ENCODE measurements at places on chromosomes 13 and 19.

DNA sequence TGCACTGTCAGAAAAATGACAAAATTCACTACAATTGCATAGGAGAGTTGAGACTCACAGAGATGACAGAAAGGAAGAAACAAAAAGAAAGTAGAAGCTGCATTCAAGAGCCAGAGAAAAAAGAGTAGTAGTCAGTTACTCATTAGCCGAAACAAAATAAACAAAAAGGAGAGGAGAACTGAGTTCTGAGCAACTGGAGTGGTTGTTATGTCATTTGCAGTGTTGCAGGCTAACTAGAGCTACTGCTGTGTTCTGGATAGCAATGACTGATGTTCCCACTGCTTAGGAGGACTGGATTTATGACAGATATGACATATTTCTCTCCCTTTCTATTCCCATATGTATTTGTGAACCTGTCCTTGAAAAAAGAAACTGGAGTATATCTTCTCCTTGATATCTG lies 482.6 kb downstream of the RFC3 start:
- DNase-seq: no peak

DNA sequence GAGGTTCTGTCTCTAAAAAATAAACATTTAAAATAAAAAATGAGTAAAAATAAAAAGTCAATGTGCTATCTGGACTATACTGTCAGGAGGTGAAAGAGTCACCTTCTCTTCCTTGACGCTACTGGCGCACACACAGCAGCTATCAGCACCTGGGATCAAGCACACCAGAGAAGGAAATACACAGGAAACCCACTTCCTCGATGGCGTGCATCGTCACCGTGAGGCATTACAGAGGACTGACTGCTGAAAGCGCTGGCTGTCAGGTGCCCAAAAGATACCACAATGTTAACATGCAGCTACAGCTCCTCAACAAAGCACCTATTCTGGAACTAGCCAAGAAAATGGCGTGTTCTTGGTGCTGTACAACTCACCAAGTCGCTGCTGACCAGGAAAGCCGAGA lies 6.1 kb downstream of the SLC35E1 start:
- peak; percentile 62 for DNase-seq

DNA sequence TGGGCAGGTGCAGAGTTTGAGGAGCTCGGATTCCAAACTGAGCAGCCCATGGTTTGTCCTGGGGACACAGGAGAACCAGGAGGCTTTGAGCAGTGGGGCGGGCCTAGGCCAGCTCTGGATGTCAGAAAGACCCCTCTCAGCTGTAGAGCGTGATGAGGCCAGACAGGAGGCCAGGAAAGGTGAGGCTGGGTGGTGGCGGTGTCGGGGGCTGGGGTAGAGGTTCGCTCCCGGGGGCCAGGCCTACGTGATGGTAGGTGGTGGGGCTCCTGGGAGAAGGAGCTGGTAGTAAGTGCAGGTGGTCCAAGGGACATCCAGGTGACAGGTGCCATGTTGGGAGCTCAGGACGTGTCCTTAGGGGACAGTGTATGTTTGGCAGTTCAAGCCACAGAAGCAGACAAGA lies 13.5 kb upstream of the PTOV1 start:
- DNase-seq: no peak

DNA sequence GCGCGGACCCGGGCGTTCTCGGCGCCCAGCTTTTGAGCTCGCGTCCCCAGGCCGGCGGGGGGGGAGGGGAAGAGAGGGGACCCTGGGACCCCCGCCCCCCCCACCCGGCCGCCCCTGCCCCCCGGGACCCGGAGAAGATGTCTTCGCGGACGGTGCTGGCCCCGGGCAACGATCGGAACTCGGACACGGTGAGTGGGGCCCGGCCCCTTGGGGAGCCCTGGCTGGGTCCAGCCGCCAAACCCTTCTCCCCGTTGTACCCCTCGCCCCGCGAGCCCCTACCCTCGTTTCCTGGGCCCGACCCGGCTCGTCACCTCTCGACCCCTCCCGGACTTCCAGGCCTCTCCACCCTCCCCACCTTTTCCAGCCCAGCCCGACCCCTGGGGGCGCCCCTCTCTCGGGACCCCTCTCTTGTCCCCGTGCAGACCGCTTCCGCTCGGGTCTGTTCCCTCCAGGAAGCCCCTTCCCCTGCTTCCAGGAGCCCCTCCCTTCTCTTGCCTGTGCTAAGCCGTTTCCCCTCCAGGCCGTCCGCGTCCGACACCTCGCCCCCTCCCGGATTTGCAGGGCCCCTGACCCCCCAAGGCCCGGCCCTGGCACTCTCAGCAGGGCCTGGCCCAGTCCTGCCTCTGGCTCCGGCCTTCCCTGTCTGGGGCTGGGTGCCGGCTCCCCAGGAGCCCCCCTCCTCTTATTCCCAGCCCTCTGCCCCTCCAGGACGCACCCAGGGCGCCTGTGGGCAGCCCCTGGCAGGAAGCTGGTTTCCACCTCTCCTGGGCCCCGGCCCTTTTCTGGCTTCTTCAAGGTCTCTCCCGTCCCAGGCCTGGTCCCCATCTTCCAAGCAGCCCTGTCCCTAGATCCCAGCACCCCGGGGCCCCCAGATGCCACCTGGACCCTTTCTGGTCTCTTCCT lies 632 bp downstream of the MARK4 start:
- no peak for DNase-seq

- no peak for DNase-seq
Measured at GRCh38 chr13:87274209-87274819, 396.9 kb upstream of the SLITRK5 start.

DNA sequence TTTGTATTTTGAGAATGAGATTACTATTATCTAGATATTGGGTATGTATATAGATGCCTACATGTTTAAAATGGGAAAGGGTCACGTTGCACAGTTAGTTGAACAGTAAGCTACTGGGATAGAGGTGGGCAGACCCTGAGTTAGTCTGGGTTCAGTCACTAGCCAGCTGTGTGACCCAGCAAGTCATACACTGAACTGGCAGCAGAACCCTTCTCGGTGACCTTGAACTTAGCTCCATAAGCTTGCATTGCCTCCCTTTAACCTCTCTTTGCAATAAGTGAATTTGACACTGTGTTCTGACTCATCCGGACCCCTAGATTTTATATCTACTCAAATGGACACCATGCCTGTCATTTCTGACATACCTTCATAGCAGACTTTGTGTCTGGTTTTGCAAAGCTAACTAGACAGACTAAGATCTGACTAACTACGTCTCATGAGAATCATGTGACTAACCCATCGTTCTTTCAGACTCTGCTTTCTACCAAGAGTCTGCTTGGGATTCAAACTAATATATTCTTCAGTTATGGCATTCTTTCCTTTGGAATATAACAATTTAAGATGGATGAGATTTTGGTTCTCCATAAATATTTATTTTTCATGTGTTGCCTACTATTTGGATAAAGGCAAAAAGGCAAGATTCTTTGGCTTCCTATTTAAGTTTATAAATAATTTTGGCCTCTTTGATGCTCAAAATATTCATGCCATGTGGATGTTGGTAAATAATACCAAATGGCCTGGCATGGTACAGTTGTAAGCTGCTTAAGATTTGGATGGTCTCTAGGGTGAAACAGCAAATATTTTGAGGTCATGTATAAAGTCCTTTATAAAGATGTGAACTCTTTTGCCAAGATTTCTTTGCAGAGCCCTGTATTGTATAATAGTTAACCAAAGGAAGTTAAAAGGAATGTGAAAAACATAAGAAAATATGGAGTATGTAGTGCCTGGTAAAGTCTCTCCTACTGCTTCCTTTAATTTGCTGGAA lies 159.3 kb downstream of the ITGBL1 start:
- DNase-seq: no peak

DNA sequence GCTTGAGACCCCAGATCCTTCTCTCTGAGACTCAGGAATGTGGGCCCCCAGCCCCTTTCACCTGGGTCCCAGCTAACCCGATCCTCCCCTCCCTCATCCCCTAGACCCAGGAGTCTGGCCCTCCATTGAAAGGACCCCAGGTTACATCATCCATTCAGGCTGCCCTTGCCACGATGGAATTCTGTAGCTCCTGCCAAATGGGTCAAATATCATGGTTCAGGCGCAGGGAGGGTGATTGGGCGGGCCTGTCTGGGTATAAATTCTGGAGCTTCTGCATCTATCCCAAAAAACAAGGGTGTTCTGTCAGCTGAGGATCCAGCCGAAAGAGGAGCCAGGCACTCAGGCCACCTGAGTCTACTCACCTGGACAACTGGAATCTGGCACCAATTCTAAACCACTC lies 463 bp downstream of the FGF21 start:
- DNase-seq: no peak

DNA sequence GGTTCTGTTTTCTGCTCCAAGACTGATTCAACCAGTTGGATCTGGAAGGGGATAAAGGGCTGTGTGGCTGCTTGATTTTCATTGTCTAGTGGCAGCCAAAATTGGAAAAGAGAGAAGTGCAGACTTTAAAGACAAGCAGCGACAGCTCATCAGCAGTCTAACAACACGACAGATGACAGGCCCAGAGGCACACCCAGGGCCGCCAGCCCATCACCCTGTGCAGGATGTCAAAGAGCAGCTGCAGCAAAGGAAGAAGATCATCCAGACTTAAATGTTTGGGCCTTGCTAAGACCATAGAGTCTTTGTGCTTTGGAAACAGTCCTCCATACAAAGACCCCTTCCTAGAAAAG lies 421.0 kb upstream of the KLF12 start:
- DNase-seq: no peak

DNA sequence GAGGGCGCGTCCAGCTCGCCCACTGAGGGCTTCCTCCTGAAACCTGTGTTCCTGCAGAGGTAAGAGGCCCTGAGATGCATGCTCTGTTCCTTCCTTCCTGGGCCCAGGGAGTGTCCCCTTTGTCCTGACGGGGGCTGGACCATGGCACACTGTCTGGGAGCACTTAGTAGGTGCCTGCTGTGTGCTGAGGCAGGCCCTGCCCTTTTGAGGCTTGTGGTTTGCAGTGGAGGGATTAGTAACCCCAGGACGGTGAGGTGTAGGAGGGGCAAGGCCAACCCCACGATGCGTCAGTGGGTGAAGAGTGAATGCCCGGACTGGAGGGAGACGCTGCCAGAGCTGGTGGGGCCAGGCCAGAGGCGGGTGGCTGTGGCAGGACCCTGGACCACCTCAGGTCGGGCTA lies 11.2 kb upstream of the F2RL3 start:
- DNase-seq: no peak

- DNase-seq: no peak
Measured at GRCh38 chr19:53538378-53539109, 599 bp downstream of the ZNF331 start.

DNA sequence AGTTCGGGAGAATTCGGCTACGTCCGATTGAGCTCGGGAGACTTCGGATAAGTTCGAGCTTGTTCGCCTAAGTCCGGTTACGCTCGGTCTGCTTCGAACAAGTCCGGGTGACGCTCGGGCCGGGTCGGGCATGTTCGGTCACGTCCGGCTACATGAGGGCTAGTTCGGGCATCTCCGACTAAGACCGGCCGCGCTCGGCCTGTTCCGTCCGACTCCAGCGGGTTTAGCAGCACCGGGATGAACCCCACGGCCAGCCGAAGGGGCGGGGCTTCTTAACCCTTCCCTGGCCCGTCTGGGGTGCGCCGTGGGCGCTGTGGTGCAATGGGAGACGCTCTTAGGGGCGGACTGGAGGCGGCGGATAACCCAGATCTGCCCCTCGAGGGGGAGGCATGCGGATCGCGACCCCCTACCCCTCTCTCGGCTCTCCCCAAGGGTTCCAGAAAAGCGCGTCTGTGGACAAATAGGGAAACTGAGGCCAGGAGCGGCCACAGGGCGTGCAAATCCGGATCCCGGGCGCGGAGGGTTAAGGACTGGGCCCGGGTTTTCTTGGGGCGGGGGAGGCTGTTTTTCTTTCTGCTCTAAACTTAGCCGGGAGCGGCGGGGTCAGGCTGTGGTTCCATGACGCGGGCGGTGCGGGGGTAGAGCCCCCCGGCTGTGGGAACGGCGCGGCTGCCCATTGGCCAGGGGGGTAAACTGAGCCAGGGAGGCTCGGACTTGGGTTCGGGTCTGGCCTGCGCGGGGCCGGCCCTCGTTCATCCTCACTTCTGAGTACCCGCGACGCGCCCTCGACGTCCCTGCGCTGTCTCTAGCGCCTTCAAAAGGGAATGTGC lies 1.5 kb downstream of the PDE4C start:
- DNase-seq: peak; percentile 60

Data from stimulated activated CD4-positive, alpha-beta T cell treated with anti-CD3 and anti-CD28 coated beads, Interleukin-1b, Interleukin-23, amount 100 ng/mL, for 1 hour (primary cell).